Activated CD4-positive, alpha-beta T cell treated with anti-CD3 and anti-CD28 coated beads, Interleukin-10, Interleukin-2, amounts not matched to agents 100 ng/mL and 50 ng/mL, durations not matched to agents 16 hours and 8 hours (primary cell): ENCODE measurements at places on chromosomes 2 and 18.

DNA sequence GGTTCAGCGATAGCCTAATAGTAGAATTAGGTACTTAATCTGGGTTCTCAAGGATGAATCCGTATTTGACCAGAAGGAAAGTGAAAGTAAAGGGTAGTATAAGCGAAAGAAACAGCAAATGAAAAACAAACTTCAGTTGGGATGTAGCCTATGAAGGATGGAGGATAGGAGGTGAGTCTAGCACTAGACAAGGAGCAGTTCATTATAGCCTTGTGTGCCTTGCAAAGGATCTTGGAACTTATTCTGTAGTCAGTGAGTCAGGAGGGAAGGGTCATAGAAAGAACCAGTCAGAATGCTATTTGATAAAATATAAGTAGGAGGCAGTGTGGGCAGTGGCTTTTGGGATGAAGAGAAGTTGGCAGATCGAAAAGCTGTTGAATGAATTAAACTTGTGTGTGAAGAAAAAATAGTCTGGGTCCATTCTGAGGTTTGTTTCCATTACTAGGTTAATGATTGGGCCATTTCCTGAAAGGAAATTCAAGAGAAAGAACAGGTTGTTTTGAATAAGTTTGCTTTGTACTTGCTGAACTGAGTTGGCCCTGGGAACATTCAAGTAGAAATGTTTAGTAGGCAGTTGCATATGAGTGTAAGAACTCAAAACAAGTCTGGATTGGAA, 48.5 kb downstream of the ANKRD12 start:
- peak; percentile 9 for DNase-seq

GRCh38 chr2:69192176-69192945, 179.4 kb downstream of the ANTXR1 start:
- no peak for DNase-seq

DNA sequence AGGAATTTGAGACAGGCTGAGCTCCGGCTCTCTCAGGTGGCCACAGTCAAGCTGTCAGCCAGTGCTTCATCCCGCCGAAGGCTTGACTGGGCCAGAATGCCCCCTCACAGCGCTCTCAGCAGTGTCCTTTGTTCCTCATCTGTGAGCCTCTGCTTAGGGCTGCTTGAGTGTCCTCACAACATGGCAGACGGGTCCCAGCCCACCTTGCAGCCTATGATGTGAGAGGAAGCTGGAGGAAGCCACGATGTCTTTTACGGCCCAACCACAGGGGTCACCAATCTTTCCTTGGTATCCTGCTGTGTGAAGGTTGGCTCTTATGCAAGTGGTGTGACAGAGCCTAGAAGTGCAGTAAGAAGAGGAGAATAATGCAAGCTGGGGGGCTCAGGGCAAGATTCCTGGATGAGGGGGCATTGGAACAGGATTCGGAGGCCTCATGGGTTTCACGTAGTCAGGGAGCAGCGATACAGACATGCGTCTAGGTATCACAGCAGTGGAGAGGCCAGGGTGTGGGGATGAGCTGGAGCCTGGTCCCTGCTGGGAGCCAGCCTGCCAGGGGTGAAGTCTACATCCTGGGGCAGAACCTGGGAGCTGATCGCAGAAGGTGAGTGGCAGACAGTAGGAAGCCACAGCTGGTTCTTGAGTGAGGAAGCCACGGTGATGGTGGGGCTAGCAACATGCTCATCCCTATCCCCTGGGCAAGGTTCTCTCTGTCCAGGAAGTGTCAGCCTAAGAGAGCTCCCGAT, 234.1 kb downstream of the GLI2 start:
- no peak for DNase-seq

GRCh38 chr2:54348646-54349045, 92.6 kb upstream of the TSPYL6 start:
- DNase-seq = no peak

- DNase-seq = no peak
Measured at GRCh38 chr18:33666915-33667314, 88.9 kb downstream of the ASXL3 start.

GRCh38 chr2:29502460-29502911, 387.3 kb downstream of the CLIP4 start:
- no peak for DNase-seq

DNA sequence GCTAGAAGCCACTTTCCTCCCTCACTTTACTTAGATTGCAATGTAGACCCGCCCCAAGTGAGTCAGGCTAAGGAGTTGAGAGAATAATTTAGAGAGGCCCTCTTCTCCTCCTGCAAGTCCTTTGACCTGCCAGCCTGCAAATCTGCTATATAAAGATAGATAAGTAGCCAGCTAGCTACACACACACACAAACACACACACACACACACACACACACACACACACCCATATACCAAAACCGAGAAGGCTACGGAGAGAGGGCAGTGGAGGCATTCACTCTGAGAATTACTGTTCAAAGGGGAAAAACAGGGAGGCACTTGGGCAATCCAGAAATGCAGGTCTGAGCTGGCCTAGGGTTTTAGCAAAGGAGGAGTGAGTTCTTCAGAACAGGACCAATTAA, 23.0 kb upstream of the SMAD7 start:
- DNase-seq = no peak
